ENCODE measurements at places on chromosomes 11 and 22. TPM values are rescaled to one million over a fixed set of nuclear protein-coding genes. Genes with fewer than 3 reads are reported as not detected.

Gene CASP1
- total RNA-seq = 19.6 TPM

Gene OR5P2
- total RNA-seq = not detected

Gene NXPE2
- 1.1 TPM for total RNA-seq

Gene ARHGAP8
- total RNA-seq = 13.0 TPM

Gene FGF3
- not detected for total RNA-seq

Gene SPDYC
- total RNA-seq = not detected

Gene CD44
- total RNA-seq = 418 TPM

Gene CRYAB
- total RNA-seq = 85.0 TPM

DNA sequence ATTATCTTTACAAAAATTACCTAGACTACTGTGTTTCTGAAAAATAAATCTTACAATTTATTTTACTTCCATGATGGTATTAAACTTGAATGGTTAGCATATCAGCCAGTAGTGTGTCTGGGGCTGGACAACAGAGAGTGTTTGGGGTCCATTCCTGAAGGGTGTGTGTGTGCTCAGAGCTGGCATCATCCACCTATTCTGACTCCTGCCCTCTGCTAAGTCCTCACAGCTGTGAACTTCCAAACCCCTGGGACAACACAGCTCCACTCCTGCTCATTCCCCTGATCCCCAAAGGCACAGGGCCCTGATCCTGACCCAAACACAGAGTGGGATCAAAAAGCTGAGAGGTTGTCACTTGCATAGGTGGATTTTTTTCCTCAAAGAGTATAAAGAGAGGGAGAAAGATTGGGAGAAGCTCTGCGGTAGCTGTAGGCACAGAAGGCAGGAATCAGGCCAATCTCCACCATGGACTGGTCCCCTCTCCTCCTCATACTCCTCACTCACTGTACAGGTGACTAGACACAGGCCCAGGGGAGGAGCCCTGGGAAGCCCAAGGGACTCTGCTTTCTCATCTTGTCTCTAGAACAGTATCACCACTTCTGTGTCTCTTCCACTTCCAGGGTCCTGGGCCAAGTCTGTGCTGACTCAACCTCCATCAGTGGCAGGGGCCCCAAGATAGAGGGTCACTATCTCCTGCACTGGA lies 55.7 kb upstream of the TOP3B start:
- DNase-seq = no peak

GRCh38 chr22:28137036-28137435 lies 218.0 kb upstream of the PITPNB start:
- no peak for DNase-seq

DNA sequence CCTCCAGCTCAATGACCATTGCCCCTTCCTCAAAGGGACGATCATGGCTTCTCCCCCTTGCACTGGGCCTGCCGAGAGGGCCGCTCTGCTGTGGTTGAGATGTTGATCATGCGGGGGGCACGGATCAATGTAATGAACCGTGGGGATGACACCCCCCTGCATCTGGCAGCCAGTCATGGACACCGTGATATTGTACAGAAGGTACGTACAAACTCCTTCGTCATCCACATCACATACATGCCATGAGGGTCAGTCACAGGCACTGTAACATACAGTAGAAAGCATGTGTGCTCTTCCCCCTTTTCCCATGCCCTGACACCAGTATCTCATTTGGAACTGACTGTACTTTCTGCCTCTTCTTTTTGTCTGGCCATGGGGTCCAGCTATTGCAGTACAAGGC lies 4.0 kb downstream of the TAF10 start:
- DNase-seq = no peak

DNA sequence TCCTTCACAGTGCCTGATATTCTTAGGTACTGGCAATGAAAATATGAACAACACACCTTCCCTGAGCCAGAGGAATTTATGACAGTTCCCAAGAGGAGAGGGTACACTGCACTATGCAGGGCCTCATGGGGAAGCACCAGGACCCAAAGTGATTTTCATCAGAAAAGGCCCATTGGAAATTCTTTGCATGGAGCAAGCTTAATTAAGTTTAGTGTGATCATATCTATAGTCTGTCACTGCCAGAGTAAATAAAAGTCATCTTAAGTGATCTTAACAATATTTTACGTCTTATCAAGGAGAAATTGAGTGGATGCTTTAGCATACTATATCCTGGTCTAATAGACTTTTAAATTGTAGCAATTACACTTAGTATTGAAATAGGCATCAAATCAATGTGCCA lies 86.5 kb downstream of the ACER3 start:
- no peak for DNase-seq

- no peak for DNase-seq
Observed at GRCh38 chr11:13862845-13863392, 99.6 kb upstream of the SPON1 start.

- no peak for DNase-seq
Observed at GRCh38 chr22:24389680-24390079, 37.7 kb upstream of the ADORA2A start.

- no peak for DNase-seq
Observed at GRCh38 chr22:38223289-38223960, 21.6 kb downstream of the MAFF start.

GRCh38 chr11:64865286-64866172 lies 12.9 kb downstream of the EHD1 start:
- no peak for DNase-seq

- DNase-seq = no peak
Observed at GRCh38 chr11:114169321-114169749, 109.8 kb downstream of the ZBTB16 start.

GRCh38 chr11:74806267-74806666 lies 57.6 kb downstream of the RNF169 start:
- no peak for DNase-seq

- DNase-seq = no peak
Observed at GRCh38 chr22:17057959-17058814, 26.6 kb upstream of the IL17RA start.

DNA sequence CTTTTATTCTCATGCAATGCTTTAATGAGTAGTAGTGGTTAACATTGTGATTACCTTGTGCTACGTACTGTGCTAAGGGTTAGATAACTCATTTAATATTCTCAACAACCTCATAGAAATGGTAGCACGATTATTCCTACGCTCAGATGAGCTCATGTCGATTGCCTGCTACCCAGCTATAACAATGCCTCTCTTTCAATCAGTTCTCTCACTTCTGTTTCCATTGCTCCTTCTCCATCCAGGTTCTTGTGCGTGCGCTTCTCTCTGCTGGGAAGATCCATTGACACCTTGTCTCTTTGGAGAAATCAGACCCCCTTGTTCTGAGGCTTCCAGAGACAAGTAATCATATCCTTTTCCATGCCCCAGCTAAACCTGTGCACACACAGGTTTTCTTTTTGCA lies 120.8 kb downstream of the NECTIN1 start:
- no peak for DNase-seq

DNA sequence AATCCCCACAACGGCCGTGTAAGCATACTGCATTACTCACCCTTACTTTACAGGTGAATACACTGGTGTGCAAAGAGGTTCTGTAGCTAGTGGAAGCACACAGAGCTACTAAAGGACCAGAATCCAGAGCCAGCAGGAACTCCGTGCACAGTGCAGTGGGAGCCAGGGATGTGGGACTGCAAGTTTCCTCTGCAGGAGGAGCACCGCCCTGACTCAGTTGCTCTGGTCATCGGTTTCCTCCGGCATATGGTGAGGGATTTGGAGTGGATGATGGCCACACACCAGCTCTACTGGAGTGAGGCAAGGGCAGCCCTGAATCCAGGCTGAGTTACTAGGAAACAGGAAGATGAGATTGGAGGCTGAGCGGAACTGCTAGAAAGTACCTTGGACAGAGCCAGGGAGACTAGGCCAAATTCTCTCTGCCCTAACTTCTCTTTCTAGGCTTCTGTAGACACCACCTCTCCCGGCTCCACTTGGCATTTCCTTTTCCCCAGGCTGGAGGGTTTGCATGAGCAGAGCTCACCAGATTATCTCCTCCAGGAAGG lies 18.2 kb upstream of the C22orf42 start:
- no peak for DNase-seq

GRCh38 chr11:88194990-88195389 lies 19.7 kb upstream of the RAB38 start:
- no peak for DNase-seq
